Panc1 (cell line): ENCODE measurements at places on chromosomes 5 and 9.

GRCh38 chr5:92998456-92998855 lies 582.6 kb downstream of the NR2F1-AS1 start:
- no peak for DNase-seq

DNA sequence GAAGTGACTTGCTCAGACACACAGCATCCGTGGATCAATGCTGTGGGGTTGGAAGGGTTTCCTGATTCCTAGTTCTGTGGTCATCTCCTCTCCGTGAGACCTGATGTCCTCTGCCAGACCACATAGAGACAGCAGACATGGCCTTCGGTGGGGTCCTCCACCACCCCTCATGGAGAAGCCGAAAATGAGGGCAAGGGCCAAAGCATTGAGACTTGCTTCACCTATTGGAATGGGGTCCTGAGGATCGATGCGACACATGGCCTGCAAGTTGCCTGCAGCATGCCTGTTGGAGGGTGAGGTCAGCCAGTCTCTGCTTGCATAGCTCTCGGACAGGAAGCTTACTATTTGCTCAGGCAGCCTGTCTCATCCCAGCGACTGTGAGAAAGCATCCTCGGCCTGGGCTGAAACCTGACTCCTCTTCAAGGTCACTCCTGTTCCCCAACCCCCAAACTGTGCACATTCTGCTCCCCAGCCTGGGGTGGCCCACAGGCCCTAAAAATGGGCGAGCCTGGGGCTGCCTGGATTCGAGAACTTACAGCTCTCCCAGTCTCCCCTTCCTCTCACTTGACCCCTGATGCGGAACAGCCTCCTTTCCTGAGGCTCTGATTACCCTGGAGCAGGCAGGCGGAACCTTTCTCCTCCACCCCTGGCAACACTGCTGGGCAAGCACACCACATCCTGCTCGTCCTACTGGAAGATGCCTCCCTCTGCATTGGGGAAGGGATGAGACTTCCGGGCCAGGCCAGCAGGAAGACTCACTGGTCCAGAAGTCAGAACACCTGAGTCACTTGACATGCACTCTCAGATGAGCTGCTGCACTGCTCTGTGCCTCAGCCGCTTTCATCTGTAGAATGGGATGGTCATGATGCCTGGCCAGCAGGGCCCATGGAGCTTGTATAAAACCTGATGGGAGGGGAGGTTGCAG lies 186.9 kb downstream of the RGS3 start:
- peak; percentile 28 for DNase-seq

GRCh38 chr9:120394058-120394669 lies 185.8 kb downstream of the CDK5RAP2 start:
- no peak for DNase-seq

DNA sequence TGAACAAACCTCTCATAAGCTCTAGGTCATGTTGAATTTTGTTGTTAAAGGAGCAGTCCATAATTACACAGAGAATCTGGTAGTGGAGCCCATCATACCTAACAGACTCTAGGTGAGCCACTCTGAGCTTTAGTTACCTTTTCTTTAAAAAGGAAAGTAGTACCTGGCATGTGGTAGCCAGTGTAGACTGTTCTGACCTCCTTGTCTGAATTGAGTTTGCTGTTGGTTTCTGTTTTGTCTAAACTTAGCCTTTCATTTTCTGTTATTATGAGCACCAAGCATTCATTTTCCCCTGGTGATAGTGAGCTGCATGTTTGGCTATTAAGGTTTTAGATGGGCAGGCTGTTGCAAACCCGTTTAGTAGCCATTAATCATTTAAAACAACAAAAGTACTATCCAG lies 112.2 kb downstream of the MAST4 start:
- DNase-seq: no peak

DNA sequence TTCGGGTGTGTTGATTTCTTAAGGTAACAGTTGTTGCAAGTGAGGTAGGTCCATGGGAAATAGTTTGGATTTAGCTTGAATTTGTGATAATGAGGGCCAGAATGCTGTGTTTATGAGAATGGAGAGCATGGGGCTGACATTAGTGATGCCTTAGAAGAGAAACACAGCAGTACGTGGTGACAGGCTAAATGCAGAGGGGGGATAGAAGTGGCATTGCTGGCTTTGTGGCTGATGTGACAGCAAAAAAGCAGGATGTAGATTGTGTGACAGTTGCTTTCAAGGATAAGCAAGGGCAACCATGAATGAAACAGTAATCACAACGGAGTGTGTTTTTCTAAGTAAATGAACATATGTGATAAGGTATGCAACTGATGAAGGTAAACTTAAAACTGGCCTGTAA lies 103.4 kb upstream of the SGCD start:
- no peak for DNase-seq

GRCh38 chr5:76660360-76660759 lies 37.2 kb upstream of the F2RL2 start:
- no peak for DNase-seq

- DNase-seq: no peak
Measured at GRCh38 chr5:87686018-87686417, 273.3 kb upstream of the CCNH start.

DNA sequence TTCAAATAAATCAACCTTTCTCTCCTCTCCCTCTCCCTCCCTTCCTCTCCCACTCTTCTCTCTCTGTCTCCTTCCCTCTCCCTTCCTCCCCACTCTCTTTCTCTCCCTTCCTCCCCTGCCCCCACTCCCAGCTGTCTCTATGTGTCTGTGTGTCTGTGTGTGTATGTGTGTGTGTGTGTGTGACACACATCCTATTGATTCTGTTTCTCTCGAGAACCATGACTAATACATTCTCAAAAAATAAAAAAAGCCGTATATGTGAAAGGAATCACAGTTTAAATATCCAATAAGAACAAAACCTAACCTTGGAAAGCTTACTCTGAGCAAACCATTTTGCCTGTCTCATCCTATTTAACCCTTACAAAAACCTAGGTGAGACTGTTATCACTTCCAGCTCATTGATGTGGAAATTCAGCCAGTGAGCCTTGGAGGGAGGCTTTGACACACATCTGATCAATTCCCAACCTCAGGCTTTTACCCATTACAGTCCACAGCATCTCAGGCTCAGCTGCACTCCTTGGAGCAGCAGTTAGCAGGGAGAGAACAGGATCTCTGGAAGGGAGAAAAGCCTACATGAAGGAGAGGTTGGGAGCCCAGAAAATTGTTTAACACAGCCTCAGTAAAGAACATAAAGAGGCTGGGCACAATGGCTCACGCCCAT lies 8.3 kb downstream of the HSD17B3 start:
- DNase-seq: no peak

DNA sequence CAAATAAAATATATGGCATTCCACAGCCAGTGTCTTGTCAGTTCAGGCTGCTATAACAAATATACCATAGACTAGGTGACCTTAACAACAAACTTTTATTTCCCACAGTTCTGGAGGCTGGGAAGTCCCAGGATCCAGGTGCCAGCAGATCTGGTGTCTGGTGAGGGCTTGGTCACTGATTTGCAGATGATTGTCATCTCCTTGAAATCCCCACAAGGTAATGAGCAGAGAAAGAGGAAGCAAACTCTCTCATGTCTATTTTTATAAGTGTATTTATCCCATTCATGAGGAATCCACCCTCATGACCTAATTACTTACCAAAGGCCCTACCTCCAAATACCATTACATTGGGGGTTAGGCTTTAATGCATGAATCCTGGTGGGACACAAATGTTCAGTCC lies 663.2 kb downstream of the TLR4 start:
- DNase-seq: no peak

DNA sequence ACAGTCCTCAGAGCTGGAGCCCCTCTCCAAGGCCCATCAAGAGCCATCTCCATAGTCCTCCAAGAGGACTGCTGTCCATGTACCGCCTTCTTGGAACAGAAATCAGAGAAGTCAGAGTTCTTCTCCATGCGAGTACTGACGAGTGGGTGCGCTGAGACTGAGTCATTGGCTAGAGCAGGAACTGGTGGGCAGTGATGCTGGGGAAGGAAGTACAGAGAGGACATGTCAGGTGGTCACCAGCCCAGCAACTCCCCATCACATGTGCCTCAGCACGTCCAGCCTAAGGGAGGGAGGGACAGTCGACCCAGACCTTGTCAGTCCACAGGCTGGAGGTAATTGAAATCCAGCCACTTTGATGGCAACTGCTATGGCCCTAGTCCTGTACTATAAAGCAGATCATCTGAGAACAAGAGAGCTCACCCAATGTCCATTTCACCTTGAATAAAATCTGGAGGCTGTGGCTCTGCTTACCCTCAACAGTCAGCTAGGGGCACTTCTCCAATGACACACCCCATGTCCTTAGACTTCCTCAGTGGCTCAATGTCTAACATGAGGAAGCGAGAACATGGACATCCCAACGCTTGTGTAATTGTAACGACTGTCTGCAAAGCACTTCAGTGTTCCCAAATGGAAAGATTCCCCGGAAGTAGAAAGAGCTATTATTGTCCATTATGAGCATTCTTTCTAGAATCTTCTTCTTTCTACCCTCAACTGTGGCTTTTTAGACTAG lies 15.0 kb upstream of the FBP1 start:
- DNase-seq: no peak

GRCh38 chr5:177067503-177067902 lies 19.2 kb upstream of the FGFR4 start:
- no peak for DNase-seq

DNA sequence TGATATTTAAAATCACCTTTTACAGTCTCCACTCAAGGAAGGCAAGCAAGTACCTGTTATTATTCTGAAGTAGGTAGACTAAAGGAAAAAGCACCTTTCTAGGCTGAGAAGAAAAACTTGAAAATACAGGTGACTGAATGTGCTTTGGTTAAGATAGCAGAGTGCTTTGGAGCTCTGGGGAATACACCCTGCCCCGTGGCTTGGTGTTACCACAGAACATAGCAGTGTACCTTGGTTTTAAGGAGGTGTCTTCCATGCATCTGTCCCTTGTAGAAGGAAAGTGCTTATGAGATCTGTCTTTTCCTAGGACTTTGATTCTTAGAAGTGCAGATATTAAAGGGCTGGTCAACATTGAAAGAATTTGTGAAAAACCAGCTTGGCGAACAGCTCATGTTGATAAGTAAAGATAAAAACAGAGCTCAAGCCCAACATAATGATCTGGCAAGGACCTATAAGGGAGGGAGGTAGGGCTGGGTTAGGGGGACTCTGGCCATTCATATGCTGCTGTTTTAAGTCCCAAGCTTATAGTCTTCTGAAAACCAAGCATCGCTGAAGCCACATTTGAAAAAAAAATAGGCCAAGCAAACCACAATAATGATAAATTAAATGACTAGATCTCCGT lies 66.8 kb downstream of the ZNF608 start:
- no peak for DNase-seq
